ENCODE measurements at places on chromosomes 7 and 10.
A peak's percentile ranks its signal among the peaks of the same experiment; 100 is the strongest.

GRCh38 chr10:131762789-131763696, 137.8 kb upstream of the PPP2R2D start:
- peak; percentile 30 for DNase-seq

DNA sequence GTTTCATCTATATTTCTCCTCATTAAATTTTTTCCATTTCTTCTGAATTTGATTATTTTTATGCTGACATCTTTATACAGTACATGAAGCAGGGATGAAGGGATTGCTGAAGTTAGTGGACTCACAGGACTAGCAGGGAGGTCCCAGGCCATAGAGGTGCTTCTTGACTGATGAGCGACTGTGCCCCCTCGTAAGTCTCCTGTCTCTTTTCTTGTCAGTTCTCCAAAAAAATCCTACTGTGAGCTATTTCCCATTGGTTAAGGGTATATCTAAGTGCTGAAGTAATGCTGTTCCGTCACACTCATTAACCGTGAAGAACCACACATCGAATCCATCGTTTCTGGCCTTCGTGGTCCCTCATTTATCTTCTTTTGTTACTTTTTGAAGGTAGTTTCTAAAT, 27.7 kb downstream of the HECW1 start:
- DNase-seq: no peak

DNA sequence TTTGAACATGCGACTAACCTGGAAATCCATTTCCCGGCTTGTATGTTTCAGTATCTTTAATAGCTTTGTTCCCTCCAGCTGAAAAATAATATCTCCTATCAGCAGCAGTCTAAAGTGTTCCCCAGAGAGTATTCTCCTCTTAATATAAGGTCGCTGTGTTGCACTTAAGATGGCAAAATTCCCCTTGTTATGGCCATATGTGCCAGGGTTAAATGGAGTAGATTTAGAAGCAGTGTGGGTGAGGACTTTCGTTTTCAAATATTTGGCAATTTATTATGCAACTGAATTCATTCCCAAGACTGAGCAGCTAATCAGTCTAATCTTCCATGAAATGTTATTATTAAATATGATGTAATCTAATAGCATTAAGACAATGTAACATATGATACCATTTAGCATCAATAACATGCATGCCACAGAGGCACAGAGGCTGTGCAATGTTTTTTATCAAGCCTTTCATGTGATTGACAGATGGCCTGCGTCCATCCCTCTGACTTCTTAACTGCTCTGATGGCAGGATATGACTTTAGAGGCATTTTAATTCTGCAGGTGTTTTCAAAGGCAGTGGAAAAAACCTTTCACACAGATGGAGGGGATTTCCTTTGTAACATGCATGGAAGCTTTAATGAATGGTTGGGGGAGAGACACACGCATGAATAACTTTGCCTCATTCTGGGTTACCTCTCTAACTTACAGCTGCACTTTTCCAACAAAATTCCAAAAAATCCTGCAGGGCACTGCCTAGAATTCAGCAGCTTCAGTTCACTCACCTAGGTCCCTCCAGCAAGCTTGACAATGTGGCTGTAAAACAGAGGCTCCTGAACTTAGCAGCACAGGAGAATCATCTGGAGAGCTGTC, 55.1 kb upstream of the ZPBP start:
- peak; percentile 48 for DNase-seq

- no peak for DNase-seq
These were observed 455.6 kb upstream of the ANKRD30A start for GRCh38 chr10:36669615-36670352.

- no peak for DNase-seq
These were observed 39.6 kb upstream of the ANK3 start for GRCh38 chr10:60429084-60429849.

DNA sequence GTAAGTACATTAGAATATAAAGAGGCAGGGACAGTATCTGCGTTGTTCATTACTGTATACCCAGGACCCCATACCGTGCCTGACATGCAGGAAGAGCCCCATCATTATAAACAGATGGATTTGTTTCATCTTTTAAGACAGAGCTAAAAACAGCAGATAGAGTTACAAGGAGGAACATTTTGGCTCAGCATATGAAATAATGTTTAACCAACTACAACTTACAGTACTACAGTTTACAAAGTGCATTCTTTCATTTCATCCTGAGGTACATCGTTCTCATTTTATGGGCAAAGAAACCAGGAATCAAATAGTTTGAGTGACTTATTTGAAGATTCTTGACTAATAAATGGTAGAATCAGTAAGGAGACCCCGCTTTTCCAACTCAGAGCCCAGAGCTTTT, 38.1 kb upstream of the AGBL3 start:
- DNase-seq: no peak

GRCh38 chr7:39453743-39454355, 112.4 kb upstream of the YAE1 start:
- DNase-seq: peak; percentile 55

- peak; percentile 24 for DNase-seq
These were observed 471 bp downstream of the MGMT start for GRCh38 chr10:129467359-129468064.

- no peak for DNase-seq
These were observed 50.4 kb downstream of the ADD3 start for GRCh38 chr10:110058212-110058611.

GRCh38 chr7:106721816-106722785, 61.1 kb upstream of the CCDC71L start:
- no peak for DNase-seq

- DNase-seq: no peak
These were observed 100.9 kb downstream of the ANKRD7 start for GRCh38 chr7:118325450-118325808.

- DNase-seq: no peak
These were observed 4.4 kb downstream of the LDB1 start for GRCh38 chr10:102115775-102116174.

- DNase-seq: no peak
These were observed 12.2 kb upstream of the SVIL start for GRCh38 chr10:29646960-29647461.

DNA sequence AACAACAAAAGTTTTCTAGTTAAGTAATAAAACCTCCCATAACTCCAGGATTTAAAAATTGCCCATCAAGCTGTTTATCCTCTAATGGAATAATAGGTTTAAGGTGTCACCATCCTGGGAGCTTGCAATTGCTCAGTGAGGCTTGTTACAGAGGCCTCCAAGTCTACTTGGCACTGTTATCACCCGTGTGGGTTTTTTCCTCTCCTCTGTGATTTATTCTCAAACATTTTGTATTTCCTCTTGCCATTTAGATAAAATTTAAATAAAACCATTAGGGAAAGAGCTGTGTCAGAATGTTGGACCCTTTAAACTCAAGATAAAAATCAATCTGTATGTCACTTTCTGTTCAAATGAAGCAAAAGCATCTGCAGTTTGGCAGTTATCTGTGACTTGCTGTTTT, 202.6 kb downstream of the GALNT17 start:
- no peak for DNase-seq

DNA sequence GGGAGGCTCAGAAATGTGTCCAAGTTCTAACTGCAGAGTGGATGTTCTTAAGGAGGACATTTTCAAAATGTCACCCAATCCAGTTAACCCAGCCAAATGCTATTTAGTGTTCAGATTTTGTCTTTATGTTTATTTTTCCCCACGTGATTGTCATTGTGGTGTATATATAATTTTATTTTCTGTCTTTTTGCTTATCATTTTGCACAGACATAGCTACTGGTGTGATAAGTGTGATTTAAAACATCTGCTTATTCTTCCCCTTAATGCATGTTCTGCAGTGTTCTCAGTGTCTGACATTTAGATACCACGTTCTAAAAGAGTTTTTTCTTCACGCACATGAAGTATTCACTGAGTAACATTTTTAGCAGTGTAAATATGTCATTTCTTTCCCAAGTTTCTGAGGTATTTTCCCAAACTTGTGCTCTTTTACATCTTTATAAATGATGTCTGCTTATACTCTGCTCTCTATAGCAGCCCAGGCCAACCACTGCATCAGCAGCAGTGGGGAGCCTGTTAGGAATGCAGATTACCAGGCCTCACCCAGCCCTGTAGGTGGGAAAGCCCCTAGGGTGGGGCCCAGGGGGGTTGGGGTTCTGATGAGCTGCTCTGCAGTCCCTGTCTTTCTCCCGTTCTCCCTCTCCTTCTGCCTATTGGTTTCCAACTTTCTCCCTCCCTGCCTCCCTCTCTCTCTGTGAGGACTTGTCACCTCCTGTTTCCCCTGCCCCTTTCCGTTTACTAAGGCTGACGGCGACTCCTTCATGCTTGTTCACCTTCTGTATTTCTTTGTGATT, 20.8 kb downstream of the ADCY1 start:
- DNase-seq: no peak

DNA sequence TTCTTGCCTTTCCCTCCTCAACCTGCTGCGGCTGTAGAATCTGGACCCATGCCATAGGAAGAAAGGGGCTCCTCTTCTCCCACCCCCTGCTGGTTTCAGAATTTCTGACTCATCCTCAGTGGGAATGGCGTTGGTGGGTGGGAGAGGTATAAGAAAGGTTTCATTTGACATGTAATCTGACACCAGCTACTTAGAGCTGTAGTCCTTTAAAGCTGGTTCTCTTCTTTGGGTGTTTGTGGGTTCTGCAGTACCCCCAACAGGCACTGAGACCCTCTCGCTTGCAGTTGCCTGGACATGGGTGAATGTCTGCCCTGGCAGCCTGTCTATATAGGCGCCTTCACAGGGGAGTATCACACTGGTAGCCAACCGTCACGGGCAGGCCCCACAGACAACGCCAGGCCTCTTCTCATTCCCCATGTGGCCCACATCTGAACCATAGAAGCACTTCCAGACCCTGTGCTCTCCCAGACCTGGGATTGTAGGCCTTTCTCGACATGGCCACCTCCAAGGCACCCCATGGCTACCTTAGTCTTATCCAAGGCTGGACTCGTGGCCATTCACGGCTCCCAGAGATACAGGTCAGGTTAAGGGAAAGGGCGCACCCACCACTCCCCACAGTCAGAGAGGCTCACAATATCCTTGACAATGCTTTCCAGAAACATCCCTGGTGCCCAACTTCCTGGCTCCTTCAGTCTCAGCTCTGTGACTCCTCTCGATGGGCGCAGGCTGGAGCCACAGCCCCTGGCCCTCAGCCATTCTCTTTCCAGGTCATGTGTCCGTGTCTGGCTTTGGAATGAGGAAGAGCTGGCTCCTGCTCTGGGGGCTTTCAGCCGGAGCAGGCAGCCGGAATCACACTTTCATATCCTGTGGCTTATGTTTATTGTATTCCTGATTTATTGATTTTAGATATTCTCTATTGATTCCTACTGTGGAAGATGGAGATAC, 17.5 kb downstream of the ZNF862 start:
- DNase-seq: no peak

DNA sequence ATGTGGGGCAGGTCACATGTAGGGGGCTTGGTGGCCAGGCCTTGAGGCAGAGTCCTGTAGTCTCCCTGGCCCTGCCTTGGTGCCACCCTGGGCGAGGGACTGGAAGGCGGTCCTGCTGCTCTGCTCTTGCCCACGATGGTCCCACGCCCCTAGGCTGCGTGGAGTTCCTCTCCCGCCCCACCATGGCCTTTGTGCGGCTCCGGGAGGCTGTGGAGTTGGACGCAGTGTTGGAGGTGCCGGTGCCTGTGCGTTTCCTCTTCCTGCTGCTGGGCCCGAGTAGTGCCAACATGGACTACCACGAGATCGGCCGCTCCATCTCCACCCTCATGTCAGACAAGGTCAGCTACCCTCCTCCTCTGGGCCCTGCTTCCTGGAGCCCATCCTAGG, 10.0 kb downstream of the FASTK start:
- DNase-seq: no peak

GRCh38 chr10:14820775-14821154, 17.1 kb downstream of the CDNF start:
- DNase-seq: no peak

- no peak for DNase-seq
These were observed 101.5 kb downstream of the MICALL2 start for GRCh38 chr7:1357601-1358271.

- DNase-seq: no peak
These were observed 27.6 kb downstream of the NPS start for GRCh38 chr10:127576740-127577161.

- DNase-seq: no peak
These were observed 6.5 kb downstream of the DBNL start for GRCh38 chr7:44050915-44051560.

DNA sequence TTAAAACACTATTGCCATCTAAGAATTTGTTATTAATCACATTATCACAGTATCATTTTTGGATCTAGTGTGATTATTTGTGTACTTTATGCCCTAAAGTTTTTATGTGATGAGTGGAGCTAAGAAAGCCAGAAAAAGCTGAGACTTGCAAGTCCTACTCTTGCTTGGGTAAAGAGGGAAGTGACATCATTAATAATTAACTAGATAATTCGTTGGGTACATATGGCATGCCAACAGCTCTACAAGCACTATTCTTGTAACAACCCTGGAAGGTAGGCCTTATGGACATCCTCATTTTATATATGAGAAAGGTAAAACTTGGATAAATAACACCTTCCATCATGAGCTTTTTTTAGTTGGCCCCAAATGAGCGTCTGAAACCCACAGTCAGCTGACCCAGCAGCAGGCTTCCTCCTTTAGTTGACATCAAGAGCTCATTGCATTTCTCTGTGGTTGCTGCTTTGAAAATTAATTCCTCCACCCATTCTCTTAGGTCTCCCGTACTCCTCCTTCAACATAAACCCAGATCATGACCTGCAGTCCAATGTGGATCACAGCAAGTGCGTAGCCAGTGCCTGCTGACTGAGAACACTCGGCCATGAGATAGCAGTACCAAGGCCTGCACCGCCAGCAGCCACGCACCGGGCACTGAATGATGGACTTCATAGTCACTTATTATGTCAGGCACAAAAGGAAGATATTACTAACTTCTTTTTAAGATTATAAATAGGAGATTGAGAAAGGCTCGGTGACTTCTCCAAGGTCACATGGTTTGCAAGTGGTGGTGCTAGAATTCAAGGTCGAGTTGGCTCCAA, 292.0 kb upstream of the AOAH start:
- no peak for DNase-seq

GRCh38 chr7:45687185-45687560, 113.0 kb downstream of the ADCY1 start:
- no peak for DNase-seq

GRCh38 chr7:63899691-63900393, 98.8 kb upstream of the ZNF722 start:
- no peak for DNase-seq

GRCh38 chr7:34487391-34488115, 170.5 kb upstream of the NPSR1 start:
- DNase-seq: no peak

DNA sequence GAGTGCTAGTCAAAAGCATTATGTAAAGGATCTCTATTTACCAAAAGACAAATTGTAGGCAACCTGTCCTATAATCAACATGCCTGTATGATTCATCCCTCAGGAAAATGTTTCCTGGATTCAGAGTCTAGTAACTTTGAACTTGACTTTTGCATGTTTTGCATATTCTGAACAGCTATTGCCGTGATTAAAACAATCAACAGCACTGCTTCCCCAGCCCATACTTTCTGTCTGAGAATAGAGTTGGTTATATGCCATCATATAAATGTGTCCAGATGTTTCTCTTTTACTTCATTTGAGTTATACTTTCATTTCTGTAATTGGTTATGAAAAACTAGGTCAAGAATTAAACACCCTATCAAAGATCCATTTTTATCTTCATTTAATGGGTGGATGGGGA, 83.5 kb downstream of the ZMYND11 start:
- no peak for DNase-seq

Data from GM20000 (cell line).